ENCODE measurements at places on chromosomes 1 and 21. TPM values are rescaled to one million over a fixed set of nuclear protein-coding genes. Genes with fewer than 3 reads are reported as not detected.

Gene FASLG
- total RNA-seq: 51.8 TPM

Gene KRTAP11-1
- total RNA-seq: not detected

Gene LCE2C
- not detected for total RNA-seq

DNA sequence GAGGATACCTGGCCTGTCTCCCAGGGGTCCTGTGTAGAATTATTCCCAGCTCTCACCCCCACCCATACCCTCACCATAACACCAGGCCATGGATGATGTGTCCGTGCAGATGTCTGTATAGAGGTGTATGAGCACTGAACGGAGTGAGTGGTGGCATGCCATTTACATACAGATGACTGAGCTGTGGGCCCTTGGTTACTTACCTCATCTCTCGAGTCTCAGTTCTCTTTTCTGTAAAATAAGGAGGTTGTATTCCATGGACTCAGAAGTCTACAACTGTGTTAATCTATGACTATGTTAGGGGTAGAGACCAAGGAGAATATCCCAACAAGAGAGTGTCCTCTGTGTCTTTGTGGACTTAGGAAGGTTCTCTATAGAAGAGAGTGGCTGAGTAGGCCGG is 65.6 kb upstream of the CD1D start:
- DNase-seq: no peak

DNA sequence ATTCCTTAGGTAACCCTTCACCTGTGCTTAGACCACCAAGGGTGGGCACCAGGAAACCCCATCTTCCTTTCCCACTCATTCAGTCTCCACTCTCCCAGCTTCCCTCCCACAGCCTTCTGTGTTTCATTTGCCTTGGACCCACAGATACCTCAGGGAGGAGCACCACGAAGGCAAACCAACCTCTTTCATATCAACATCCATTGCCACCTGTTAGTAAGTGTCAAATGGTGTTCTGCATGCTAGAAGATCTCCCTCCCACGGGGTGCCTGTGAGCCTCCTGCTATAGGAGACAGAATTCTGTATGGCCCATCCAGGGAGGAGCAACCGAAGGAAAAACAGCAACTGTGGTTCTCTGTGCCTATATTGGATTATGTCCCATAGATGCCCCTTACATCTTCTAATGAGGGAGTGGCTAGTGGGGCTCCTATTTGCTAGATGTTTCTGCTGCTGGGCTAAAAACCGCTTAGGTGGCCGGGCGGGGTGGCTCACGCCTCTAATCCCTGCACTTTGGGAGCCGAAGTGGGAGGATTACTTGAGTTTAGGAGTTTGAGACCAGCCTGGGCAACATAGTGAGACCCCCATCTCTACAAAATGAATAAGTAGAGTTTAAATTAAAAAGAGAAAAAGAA is 25.6 kb upstream of the SCCPDH start:
- no peak for DNase-seq

DNA sequence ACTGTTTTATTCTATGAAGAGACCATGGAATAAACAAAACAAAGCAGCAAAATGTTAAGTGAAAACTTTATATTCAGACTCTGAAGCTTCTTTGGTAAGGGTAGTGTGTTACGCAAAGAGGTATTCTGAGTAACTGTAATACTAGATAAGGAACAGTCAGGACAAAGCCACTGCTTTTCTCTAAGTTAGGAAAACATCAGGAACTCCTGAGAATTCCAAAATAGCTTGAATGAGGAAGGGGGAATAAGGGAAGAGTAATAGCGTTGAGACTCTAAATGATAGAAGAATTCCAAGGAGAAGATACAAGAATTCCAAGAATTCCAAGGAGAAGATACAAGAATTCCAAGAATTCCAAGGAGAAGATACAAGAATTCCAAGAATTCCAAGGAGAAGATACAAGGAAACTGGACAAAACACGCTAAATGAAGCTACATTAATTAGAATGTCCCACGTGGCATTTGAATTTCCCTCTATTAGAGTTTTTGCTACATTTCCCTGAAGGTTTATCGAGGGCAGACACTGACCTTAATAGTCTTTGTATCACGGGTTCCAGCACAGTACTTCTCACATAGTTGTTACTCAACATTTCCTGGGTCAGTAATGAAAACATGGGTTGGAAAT is 71.5 kb downstream of the SMYD3 start:
- no peak for DNase-seq

GRCh38 chr1:58902830-58903513 is 119.1 kb upstream of the JUN start:
- no peak for DNase-seq

- no peak for DNase-seq
These were observed 13.5 kb downstream of the KCNK1 start for GRCh38 chr1:233627376-233627775.

Gene TSPEAR
- total RNA-seq: not detected

DNA sequence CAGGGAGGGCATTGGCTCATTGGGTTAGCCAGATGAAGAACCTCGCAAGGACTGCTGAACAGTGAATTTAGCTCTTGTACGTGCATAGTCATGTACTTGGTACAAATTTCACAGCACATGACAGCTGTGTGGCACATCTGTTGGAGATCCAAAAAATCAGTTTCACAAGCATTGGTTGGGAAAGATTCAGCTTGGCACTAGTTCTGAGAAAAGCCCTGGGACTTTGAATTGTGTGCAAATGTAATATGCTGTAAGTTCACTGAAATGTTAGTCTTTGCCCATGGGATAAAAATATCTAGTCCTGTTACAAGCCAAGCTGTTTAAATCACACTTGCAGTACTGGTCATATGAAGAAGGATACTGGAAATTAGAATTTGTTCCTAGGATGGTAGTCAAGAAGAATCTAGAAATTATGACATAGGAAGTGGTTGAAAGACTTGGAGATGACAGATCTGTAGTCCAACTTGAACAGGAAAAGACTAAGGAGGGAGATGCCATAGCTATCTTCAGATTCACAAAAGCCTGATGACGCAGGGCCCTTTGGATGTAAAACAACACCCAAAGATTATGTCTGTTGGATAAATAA is 19.2 kb downstream of the LAMC2 start:
- no peak for DNase-seq

Gene GJA5
- not detected for total RNA-seq

DNA sequence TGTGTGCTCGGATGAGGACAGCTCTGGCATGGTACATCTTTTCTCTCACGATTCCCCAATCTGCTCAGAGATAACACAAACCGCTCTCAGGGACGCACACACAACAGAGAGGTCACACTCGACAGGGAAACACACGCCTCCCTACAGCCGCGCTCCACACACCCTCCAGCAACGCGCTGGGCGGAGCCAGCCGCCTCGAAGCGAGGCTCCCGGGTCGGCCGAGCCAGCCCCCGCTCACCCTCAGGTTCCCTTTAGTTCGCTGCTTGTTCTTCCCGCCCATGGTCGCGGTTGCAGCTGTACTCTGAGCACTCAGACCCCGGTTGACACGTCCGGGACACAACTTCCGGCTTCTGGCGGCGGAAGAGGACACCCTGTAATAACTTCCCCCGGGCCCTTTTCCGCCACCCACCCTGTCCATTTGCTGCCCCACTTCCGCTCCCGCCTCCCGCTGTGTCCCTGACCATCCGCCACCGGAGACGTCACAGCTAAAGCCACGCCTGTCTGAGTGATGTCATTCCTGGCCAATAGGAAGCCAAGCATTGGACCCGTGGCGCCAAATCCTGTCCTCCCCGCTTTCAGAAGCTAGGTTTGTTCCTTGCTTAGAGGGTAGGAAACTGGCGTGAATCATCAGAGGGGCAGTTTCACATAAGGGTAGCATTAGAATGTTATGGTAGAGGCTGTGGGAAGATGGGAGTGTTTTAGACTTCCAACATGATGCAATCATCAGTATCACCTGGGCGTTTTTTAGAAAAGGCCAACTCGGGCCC is at the start of gene LTN1:
Gene LTN1, minus strand, starts transcription at position 352 of the 767 bp plus-strand sequence. Its CDS starts 72 bp downstream, at position 280.
- DNase-seq: peak; percentile 98

- no peak for DNase-seq
These were observed 4.0 kb downstream of the CDKN2C start for GRCh38 chr1:50973875-50974617.

GRCh38 chr1:164562061-164562460 is 3.1 kb downstream of the PBX1 start:
- DNase-seq: no peak
